ENCODE measurements at places on chromosomes 12 and 14. TPM values are rescaled to one million over a fixed set of nuclear protein-coding genes. Genes with fewer than 3 reads are reported as not detected.

L2HGDH gene
- total RNA-seq: 5.2 TPM

TAS2R20 gene
- total RNA-seq: 0.57 TPM

KRT4 gene
- total RNA-seq: not detected

DNAI7 gene
- total RNA-seq: 0.23 TPM

FAM90A1 gene
- not detected for total RNA-seq

PLEKHG3 gene
- total RNA-seq: 84.1 TPM

ARG2 gene
- total RNA-seq: 8.9 TPM

FOXG1 gene
- total RNA-seq: 0.18 TPM

KRT82 gene
- not detected for total RNA-seq

All from astrocyte (in vitro differentiated cells and primary cell).